Thyroid gland (tissue), 4 donors: ENCODE measurements at places on chromosomes 6 and 20. TPM values are rescaled to one million over a fixed set of nuclear protein-coding genes. Genes with fewer than 3 reads are reported as not detected.

The AGER gene
- 53.1 TPM for total RNA-seq

The MTCH1 gene
- total RNA-seq: 806 TPM

The CASS4 gene
- total RNA-seq: 0.22 TPM

The CCR6 gene
- not detected for total RNA-seq
